ENCODE measurements at places on chromosomes 7 and 10.

- no peak for DNase-seq
Observed at GRCh38 chr10:104435822-104436221, 82.2 kb downstream of the CFAP58 start.

DNA sequence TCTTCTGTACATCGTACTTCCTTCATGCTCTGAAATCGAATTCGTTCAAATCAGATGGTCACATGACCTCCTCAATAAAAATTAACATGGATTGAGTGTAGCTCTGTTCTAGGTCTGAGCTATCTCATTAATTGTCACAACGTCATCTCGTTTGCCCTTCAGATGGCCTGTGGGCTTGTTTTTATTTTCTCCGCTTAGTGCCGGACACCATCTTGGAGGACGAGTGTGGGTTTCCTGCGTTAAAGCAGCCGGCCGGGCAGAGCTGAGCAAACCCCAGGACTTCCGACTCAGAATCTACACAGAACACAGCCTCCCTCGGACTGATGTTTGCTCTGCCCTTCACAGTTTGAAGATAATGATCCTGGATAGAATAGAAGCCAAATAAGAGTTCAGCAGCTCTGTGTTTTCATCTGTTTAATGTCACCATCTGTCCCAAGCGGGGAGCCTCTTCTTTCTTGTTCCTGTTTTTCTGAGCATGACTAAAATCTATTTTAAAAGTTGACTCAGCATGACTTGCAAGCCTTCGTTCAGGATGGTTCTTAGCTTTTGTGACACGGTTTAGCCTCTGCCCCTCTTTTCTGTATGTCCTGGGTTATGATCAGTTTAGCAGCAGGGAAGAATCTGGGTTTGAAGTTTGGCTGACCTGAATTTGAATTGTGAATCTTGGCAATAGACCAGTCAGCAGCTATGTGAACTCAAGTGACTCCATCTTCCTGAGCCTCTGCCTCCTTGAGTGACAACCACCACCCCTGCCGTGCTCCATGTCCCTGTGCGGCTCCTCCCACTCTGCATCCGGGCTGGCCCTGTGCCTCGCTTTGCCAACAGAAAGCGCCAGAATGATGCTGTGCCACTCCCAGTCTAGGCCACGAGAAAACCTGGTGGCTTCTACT is 30.6 kb upstream of the GALNTL5 start:
- DNase-seq, result no peak

DNA sequence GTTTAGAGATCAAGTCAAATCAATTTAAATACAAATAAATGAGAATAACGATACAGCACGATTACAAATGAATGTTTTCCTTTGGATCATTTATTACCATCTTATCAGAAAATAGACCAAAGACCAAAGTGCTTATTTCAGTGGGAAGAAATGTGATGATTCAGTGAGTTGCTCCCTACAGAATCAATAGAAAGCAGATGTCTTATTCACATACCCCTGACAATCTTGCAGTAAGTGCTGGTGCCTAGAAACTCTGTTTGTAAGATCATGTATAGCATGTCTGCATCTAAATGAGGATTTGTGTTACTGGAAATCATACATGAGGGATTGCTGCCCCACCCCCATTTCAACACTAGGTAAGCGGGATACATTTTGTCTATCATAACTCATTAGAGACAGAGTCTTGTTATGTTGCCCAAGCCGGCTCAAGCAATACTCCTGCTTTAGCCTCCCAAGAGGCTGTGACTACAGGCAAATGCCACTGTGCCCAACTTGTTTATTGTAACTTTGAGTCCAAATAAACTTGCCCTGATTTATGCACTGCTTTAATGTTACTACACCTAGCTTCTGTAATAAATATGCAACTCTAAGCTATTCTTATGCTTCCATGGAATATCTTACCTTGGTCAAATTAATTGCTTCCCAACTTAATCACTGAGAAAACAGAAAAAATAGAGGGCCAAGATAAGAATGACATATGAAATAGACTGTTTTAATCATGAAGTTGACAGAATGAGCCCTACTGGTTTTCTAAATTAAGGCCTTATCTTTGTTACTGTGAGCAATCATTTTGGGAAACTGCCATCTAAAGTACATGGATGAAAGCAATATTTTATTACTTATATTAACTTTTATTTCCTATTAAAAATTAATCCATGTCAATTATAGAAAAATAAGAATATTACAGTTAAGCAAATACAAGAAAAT is 82.5 kb downstream of the AHR start:
- DNase-seq, result peak; percentile 76

DNA sequence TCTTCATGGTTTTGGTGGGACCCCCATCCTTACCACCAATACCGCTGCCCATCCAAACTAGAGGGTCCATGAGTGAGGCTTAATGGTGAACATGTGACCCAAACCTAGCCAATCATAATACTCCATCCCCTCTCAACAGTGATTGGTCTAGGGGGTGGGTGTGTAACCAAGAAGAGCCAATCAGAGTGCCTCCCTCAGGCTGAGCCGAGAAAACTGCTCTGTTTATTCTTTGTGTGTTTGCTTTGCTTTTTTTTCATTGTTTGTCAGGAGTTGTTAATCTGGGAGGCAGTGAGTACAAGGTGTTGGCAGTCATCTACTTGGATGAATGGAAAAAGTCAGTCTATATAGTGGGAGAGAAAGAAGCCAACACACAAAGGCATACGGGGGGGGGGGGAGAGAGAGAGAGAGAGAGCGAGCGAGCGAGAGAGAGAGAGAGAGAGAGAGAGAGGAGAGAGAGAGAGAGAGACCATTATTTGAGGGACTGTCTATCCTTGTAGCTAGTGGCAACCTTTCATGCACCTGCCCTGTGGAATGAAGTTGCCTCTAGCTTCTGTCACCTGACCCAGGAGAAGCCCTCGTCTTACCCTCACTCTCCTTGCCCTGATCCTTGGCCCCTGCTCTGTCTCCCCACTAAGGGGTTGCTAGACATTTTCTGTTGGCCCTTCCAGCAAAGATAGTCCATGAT is 441.7 kb downstream of the TYW1 start:
- no peak for DNase-seq

GRCh38 chr10:97217299-97217698 is 31.5 kb upstream of the SLIT1 start:
- DNase-seq, result no peak

GRCh38 chr7:32481176-32481575 is 9.0 kb downstream of the LSM5 start:
- no peak for DNase-seq

DNA sequence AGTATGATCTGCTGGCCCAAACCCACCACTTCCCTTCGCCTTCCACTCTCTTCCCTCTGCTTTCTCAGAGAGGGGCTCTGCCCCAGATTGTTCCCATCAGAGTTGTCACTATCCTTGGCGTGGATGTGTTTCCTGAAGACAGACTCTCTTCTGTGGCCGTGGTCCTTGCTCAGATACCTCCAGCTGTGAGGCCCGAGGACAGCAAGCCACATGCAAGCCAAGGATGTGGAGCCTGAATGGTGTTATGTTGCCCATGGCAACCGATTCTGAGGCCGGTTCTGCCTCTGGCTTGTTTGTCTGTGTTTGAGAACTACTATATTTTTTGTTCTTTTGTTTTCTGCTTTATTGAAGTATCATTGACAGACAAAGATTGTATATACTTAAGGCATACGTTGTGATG is 247.4 kb upstream of the PODXL start:
- DNase-seq, result no peak

GRCh38 chr10:126576336-126576735 is 94.2 kb downstream of the C10orf90 start:
- DNase-seq, result no peak

DNA sequence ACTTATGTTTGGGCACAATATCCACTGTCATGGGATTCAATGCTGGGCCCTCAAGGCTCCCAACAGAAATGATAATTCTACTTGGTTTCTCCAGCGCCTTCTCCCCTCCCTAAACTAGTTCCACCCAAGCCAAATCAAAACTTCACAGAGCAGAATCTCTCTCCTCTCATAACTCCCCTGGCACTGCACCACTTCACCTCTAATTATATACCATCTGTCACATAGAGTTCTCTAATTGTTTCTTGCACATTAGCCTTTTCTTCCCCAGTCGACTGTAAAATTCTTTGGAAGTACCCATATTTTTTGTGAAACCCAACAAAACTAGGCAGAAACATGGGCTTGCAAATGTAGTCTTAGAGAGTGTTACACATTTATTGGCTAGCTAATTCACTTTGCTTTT is 8.1 kb downstream of the SGMS1 start:
- no peak for DNase-seq

DNA sequence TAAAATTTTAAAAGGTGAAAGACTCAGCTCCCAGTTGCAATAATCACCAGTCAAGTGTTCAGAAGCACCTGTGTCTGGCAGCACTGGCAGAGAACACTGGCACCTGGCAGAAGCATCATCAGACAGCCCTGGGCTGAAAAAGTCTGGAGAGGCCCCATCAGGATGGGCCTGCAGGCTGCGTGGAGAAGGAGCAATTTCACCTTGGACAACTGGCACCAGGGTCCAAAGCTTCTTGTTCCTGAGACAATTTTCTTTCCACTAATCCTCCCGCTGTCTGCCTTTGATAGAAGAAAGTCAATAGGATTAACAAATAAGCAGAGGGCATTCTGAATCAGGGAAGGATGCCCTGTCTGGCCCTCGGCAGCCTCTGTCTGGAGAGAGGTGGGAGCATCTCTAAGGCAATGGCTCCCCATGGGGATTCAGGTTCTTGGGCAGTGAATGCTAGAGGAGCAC is 6.5 kb downstream of the COBL start:
- DNase-seq, result no peak

DNA sequence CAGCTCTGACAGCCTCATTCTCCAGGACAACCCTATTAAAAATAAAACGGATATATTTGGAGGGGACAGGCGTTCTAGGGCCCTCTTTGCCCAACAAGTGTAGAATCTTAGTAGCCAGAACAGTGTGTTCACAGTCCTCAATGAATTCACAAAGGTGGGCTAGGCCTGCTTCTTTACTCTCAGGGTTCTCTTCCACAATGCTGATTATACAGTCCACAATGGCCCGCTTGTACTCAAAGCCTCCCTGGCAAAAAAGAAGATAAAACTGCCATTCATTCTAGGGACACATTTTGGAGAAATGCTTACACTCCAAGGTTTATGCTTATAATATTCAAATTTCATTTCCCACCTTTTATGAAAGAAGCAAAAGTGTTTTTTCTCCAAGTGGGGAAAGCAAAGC is 62.6 kb downstream of the MEST start:
- no peak for DNase-seq

GRCh38 chr7:142181211-142181610 is 69.7 kb downstream of the MGAM2 start:
- no peak for DNase-seq

GRCh38 chr10:6399231-6399741 is 180.8 kb downstream of the PRKCQ start:
- DNase-seq, result no peak

DNA sequence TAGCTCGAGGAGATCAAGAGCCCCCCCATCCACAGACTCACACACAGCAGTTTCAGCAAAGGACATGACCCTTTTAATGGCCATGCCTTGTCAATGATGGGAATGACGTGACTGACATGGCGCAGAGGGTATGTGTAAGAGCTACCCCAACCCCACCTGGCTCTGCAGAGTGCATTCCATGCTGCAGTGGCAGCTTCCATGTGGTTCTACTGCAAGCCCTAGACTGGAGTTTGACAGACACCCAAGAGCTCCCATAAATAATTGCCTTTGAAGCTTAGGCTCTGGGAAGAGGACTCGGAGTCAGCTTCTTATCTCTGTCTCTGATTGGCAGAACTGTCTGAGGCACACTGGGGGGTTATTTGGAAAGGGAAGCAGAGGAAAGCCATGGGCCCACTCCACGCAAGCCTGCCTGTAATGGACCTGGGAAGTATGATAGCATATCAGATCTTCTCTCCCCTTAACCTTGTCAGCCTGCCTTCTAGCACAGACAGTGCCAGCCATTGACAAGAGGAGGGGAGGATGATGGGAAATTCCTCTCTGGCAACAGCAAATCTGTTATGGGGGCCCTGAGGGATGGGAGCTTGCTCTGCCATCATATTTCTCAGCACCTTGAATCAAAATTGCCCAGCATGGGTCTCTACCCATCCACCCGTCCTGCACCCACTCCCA is 478.5 kb upstream of the PODXL start:
- no peak for DNase-seq

- DNase-seq, result no peak
Observed at GRCh38 chr7:90660100-90660499, 64.0 kb downstream of the CDK14 start.

GRCh38 chr10:30999070-30999712 is 32.5 kb downstream of the ZNF438 start:
- DNase-seq, result no peak

DNA sequence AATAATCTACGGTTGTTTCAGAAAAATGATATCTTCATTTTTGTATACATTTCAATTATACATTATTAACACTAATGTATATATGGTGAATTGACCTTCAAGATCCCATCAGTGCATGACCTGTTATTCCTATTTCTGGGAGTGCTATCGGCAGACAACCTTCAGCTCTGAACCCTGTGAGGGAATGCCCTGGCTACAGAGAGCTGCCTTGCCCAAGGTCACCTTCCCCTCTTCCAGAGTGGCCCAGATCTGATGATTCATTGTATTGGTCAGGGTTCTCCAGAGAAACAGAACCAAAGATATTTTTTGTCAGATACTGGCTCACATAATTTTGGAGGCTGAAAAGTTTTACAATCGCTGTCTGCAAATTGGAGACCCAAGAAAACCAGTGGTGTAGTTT is 235.5 kb downstream of the ZNF92 start:
- no peak for DNase-seq

- DNase-seq, result no peak
Observed at GRCh38 chr10:29268011-29268410, 20.9 kb upstream of the LYZL1 start.

- DNase-seq, result no peak
Observed at GRCh38 chr7:128146052-128146451, 95.0 kb upstream of the LEP start.

DNA sequence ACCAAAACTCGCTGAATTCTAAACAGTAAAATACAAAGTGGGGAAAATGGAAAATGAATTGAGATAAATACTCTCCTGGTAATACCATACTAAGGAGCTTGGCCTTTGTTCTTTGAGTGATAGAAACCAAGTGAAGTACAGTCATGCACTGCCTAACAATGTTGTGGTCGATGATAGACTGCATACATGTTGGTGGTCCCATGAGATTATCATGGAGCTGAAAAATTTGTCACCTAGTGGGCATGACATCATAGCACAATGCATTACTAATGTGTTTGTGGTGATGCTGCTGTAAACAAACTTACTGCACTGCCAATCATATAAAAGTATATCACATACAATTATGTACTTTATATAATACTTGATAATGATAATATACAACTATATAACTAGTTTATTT is 419.1 kb downstream of the ARL4A start:
- no peak for DNase-seq

GRCh38 chr10:8894148-8894547 is 839.7 kb downstream of the GATA3 start:
- no peak for DNase-seq

GRCh38 chr7:104961821-104962220 is 52.2 kb upstream of the KMT2E start:
- no peak for DNase-seq
